ENCODE measurements at places on chromosomes 5 and 9.

GRCh38 chr5:103450333-103451061, 112.1 kb downstream of the NUDT12 start:
- no peak for DNase-seq

DNA sequence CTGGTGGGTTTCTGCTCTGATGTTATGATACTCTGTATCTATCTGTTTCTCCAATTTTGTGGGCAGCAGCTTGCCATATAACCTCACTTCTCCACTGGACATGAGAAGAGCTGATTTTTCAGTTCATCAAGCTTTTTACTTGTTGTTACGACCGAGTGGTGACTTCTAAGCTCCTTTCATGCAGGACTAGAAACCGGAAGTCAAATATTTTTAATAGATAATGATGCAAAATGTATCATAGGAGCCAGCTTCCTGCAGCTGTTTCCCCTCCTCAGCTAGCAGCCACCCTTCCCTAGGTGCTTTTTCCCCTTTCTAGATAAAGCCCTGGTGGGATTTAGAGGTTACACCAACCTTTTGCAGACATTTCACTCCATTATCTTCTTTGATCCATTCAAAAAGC, 17.0 kb upstream of the ADAM19 start:
- DNase-seq, result no peak

- no peak for DNase-seq
These were observed 36.2 kb downstream of the NUDT12 start for GRCh38 chr5:103526164-103526915.

GRCh38 chr9:132237481-132237880, 75.6 kb downstream of the NTNG2 start:
- no peak for DNase-seq

GRCh38 chr5:167726642-167727041, 564.8 kb upstream of the WWC1 start:
- DNase-seq, result no peak

Measured in stimulated activated CD4-positive, alpha-beta T cell treated with anti-CD3 and anti-CD28 coated beads, Interleukin-4, amount 100 ng/mL, for 24 hours (primary cell).